ENCODE measurements at places on chromosomes 6 and 20.

DNA sequence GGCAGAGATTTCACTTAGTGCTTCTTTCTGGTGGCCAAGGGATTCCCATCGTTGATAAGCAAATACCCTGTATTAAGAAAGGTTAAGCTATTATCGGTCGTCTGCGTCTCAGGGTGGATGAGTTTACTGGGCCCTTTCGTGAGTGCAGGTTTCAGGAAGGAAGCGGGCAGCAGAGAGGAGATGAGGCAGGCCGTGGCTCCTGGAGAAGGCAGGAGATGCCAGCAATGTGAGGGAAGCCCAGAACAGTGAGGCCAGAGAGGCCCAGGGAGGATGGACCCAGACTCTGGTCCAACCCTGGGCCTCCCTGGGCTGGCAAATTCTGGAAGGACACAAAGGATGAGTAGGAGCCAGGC lies 11.2 kb downstream of the TFEB start:
- DNase-seq = no peak

DNA sequence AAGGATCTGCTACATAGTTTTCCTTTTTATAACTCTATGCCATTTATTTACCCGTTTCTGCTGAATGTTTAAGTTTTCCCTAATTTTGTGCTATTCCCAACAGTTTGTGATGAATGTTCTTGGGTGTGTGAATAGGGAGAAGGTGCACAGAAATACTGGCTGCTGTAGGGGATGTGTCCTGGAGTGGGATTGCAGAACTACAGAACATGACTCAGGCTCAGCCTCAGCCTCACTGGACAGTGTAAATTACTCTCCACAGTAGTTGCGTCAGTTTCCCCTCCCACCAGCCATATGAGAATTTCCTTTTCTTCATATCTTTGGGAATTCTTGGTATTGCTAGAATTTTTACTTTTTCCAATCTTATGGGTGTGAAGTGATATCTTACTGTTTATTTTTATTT lies 57.0 kb downstream of the SLX4IP start:
- no peak for DNase-seq

DNA sequence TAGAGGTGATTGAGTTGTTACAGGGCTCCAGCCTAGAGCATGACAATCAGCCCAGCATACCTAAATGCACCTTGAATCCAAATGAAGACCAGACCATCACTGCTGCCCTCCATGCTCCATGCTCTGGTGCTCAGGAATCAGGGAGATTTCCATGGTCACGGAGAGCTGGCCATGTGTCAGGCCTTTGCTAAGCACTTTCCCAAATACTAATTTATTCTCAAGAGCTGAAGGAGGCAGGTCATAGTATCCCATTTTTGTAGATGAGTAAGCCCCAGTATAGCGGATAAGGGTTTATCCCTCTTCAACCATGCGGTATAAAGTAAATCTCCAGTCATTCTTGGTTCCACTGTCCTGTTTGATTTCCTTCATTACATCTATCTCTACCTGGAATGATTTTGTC lies 240.8 kb downstream of the TFAP2A start:
- DNase-seq = no peak

DNA sequence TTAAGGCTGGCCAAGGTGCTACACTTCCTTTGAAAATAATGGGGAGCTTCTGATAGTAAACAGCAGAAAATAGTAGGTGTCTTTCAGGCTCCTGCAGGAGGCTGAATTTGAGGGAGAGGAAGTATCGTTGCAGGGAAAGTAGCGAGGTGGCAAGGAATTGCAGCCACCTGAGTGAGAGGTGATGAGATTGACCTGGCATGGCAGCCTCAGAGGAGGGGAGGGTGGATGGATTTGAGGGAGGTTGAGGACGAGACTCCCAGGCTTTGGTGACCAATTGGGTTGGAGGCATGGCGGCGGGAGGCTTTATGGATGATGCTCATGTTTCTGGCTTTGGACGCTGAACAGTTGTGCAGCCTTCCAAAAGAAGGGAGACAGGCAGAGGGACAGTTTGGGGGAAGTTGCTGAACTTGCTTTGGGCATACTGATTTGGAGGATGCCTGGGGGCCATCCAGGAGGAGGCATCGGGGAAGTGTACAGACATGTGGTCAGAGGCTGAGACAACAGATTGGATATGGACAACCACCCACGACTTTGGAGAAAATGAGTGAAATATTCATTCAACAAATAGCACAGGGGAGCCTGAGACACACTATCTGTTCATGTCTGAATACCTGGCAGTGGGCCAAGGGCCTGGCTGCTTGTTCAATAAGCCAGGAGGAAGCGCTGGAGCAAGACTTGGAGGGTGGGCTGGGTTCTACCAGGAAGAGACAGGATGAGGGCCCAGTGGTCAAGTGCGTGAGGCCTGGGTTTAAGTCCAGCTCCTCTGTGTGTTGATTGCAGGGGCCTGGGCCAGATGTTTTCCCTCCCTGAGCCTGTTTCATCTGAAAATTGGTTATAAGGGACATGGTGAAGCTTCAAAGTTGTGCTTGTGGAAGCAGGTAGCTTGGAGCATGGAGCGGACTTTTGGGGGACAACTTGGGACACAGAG lies 113.2 kb downstream of the CEBPB start:
- no peak for DNase-seq

DNA sequence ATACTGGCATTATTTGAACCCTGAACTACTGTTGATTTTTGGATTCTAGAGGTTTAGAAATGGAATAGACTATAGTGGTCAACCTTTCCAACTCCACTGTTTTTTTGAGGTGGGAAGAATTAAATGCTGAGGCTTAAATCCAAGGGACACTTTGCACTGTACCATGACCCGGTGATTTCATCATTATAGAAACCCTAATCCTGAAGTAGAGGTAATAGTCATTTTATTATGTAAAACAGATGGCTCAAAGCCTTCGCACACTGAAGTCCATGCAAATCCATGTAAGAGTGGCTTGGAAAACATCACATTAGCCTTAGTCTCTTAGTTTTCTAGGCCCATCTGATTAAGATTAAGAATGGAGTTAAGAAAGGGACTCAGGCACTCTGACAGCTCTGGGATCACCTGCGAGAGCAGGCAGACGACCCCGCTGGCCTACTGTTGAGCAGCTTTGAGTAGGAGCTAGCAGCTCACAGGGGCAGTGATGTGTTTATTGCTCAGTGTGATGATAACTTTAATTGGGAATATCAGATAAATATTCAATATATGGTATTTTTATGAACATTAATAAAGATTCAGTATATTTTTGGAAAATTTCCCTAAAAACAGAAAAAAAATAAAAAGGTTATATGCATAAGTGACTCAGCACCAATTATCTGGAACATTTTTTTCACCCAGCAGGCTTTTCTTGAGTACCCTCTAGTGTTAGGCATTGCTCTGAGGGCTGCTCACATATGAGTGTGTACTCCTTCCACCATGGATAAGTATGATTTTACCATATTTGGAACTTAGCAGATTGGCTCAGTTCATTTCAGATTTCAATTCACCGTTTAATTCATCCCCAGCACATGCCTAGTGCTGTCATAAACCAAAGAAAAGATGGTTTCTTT lies 13.4 kb downstream of the SLX4IP start:
- no peak for DNase-seq

- DNase-seq = peak; percentile 10
Measured at GRCh38 chr20:5674176-5674660, 76.0 kb upstream of the SHLD1 start.

- peak; percentile 50 for DNase-seq
Measured at GRCh38 chr6:33577106-33577535, 3.0 kb downstream of the BAK1 start.

- no peak for DNase-seq
Measured at GRCh38 chr6:104064876-104065275, 794.8 kb downstream of the HACE1 start.

DNA sequence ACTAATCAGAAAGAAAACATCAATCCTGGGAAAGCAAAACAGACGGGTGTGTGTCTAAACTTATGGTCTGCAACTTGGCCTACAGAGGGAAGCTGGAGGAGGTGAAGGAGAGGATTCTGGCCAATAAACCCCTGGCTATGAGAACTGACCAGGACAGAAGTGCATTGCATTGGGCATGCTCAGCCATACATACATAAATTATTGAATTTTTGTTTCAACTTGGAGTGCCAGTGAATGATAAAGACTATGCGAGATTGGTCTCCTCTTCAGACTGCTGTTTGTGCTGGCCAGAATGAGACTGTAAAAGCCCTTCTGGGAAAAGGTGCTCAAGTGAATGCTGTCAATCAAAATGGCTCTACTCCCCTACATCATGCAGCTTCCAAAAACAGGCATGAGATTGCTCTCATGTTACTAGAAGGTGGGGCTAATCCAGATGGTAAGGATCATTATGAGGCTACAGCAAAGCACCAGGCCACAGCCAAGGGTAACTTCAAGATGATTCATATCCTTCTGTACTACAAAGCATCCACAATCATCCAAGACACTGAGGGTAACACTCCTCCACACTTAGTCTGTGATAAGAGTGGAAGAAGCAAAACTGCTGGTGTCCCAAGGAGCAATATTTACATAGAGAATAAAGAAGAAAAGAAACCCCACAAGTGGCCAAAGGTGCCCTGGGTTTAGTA lies 17.4 kb downstream of the ADNP start:
- peak; percentile 13 for DNase-seq

GRCh38 chr6:33746036-33746600 lies 587 bp downstream of the IP6K3 start:
- no peak for DNase-seq

DNA sequence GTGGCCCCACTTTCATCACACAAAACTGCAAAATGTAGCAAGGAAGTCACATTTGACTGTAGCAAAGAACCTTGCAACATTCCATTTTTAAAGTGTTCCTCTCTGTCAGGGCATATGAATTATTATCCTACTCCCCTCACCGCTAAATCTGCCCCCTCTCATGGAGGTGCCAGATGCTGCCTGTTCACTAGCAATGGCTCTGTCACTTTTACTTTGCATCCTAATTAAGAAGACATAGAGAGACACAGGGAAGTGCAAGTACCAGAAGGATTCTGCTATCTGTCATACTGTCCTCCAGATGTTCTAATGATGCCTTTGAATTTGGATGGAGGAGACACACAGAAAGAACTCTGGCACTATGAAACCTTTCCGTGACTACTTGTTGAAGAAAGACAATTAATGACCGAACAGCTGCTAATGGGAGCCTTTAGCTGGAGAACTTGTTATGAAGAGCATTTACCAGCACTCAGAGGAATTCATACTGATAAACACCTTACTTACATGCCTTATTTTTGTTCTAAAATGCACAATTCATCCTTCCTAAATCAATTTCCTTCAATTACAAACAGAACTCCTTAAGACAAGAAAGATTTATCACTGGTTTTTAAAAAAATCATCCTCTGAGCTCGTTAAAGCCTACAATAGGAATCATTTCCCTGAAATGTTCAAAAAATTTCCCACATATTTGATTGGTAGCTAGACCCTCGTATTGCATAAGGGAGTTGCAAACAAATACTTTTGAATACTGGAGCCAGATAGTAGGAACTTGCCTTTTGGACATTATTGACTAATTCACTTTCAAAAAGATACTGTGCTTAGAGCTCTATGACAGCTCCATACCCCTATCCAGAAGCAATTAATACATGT lies 292.6 kb downstream of the UBE3D start:
- no peak for DNase-seq

DNA sequence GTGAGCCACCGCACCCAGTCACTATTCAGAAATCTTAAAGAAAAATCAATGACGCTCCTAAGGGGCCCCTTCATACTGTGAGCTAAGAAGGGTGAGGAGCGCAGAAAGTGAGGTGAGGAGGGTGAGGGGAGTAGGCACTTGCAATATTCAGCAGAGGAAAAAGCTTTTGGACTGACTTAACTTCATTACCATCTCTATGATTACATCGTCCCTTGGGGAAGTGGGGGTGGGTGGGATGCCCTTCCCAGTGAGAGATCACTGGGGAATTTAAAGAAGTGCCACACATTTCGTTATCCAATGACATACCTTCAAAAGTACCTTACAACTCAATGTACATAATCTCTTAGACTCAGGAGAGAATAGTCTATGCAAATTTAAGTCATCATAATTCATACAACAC lies 46.5 kb downstream of the SMLR1 start:
- DNase-seq = no peak

DNA sequence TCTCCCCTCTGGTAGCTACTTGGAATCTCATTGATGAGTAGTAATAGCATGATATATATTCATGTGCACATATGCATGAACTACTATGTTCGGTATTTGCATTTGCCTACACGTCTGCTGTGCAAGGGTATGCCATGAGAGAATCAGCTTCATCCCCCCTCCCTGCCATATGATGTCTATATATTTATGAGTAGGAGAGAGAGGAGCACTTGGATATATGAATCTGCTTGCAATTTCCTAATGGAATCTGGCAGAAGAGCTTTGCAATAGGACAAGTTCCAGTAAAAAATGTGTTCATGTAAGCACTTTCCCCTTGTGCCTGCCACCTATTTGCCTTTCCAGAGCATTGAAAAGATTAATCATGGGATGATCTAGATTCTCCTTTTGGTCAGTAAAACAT lies 76.2 kb upstream of the BACH2 start:
- DNase-seq = no peak

- no peak for DNase-seq
Measured at GRCh38 chr6:169473663-169474062, 220.0 kb upstream of the THBS2 start.

GRCh38 chr6:158816803-158817727 lies 2.1 kb downstream of the EZR start:
- DNase-seq = peak; percentile 29
